ENCODE measurements at places on chromosomes 13 and 19. TPM values are rescaled to one million over a fixed set of nuclear protein-coding genes. Genes with fewer than 3 reads are reported as not detected.

- H3K4me1 ChIP-seq, result no peaks in the 10 kb centered on the region
- no peak overlapping the region for H3K4me3 ChIP-seq
- no peaks in the 10 kb centered on the region for H3K27me3 ChIP-seq
- DNase-seq, result no peak
Observed at GRCh38 chr13:50549221-50549942, 294.1 kb downstream of the DLEU7 start.

- no peak overlapping the region for H3K27ac ChIP-seq
- no peaks in the 10 kb centered on the region for H3K27me3 ChIP-seq
- no peak overlapping the region for H3K4me3 ChIP-seq
- no peaks in the 10 kb centered on the region for H3K36me3 ChIP-seq
- no peak for DNase-seq
Observed at GRCh38 chr13:59677966-59678814, 485.5 kb downstream of the DIAPH3 start.

GRCh38 chr19:57263244-57263741 is 17.0 kb upstream of the ZNF460 start:
- no peak overlapping the region for H3K4me3 ChIP-seq
- no peak overlapping the region for H3K27ac ChIP-seq
- no peaks in the 10 kb centered on the region for H3K4me1 ChIP-seq
- no peak for DNase-seq

GRCh38 chr19:32231691-32232090 is 113.7 kb upstream of the ZNF507 start:
- H3K36me3 ChIP-seq, result no peaks in the 10 kb centered on the region
- H3K27ac ChIP-seq, result no peak overlapping the region
- H3K27me3 ChIP-seq, result no peaks in the 10 kb centered on the region
- no peak for DNase-seq
- H3K4me3 ChIP-seq, result no peak overlapping the region

DNA sequence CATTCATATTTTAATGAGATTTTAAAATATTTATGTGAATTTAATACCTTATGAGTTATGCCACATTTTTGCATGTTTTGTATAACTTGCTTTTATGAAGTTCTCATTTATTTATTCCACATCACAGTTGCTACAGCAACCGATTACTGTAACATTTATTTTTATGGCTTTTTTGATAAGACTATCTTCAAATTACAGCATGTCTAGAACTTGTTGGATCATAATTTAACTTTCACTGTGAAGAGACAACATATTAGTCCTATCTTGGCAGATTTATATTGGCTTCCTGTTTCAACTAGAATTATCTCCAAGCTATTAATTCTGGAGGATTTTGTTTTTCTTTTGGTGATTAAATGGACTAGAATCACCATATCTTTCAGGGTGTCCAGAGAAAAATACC is 793.7 kb upstream of the SLITRK5 start:
- no peaks in the 10 kb centered on the region for H3K27me3 ChIP-seq
- no peak for DNase-seq
- no peaks in the 10 kb centered on the region for H3K36me3 ChIP-seq
- H3K4me1 ChIP-seq, result peaks cover 5% of the 10 kb centered on the region
- no peak overlapping the region for H3K4me3 ChIP-seq

DNA sequence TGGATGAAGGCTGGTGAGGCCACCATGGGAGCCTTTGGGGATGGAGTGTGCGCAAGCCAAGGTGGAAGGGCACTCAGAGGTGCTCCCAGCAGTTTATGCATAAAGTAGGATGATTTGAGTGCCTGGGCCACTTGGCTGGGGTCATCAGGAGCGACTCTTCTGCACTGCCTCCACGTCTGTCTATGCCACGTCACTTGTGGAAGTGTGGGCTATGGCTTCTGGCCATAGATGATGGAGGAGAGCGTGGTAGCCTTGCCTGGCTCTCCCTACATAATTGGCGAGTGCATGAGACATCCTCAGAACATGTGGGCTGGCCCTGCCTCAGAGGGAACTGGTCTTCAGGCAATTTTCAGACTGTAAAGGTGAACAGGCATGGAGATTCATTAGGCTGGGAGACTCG is 182.9 kb downstream of the TEX29 start:
- H3K27ac ChIP-seq, result no peak overlapping the region
- H3K36me3 ChIP-seq, result no peaks in the 10 kb centered on the region
- peaks cover 6% of the 10 kb centered on the region for H3K27me3 ChIP-seq
- H3K4me3 ChIP-seq, result no peak overlapping the region
- DNase-seq, result no peak
- H3K4me1 ChIP-seq, result no peaks in the 10 kb centered on the region

- no peak for DNase-seq
- no peak overlapping the region for H3K27ac ChIP-seq
- H3K4me1 ChIP-seq, result no peaks in the 10 kb centered on the region
Observed at GRCh38 chr13:64866331-64866730, 2363.8 kb downstream of the PCDH9 start.

DNA sequence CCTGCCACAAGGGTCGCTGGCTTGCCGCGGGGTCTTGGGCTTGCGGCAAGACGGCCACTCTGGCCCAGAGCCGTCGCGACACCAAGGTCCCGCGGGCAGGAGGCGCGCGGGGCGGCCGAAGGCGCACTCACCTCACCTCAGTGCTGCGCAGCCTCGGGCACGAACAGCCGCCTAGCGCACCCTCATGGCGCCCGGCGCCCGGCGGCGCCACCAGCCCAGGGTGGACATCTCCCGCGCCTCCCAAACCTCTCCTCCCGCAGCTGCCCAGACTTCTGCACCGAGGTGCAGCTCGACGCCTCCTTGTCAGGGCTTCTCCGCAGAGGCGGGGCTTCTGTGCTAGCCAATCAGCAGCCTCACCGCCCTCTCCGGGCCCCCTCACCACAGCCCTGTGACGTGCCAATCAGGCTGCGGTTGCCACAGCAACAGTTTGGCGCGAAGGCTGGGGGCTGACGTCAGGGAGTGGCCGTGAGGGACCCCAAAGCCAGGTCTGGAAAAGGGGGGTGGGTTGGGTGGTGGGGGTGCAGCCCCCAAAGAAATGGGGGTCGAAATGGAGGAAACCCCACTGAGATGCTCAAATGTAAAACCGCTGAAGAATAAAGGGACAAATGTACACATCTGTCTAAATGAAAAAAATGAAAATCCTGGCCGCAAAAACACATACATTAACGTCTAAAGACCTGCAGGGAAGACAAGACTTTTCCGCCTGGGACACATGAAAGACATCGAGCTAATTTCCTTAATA is at the start of the genes PEG3 and ZIM2:
Gene PEG3, minus strand, starts transcription at position 276 of the 742 bp plus-strand sequence. CDS start 16,071 bp downstream, outside the sequence.
Gene ZIM2, minus strand, starts transcription at position 276 of the 742 bp plus-strand sequence. CDS start 16,449 bp downstream, outside the sequence.
- no peaks in the 10 kb centered on the region for H3K36me3 ChIP-seq
- peak within 1 kb of the TSS; percentile 44 for H3K4me3 ChIP-seq
- peak within 1 kb of the TSS; percentile 71 for H3K27ac ChIP-seq
- DNase-seq, result peak; percentile 48
- H3K4me1 ChIP-seq, result no peaks in the 10 kb centered on the region
- H3K27me3 ChIP-seq, result no peaks in the 10 kb centered on the region

GRCh38 chr19:30217461-30217860 is 154.7 kb upstream of the ZNF536 start:
- DNase-seq, result no peak
- peaks cover 31% of the 10 kb centered on the region for H3K27me3 ChIP-seq
- H3K36me3 ChIP-seq, result no peaks in the 10 kb centered on the region
- H3K4me1 ChIP-seq, result peaks cover under 1% of the 10 kb centered on the region
- no peak overlapping the region for H3K27ac ChIP-seq

GRCh38 chr19:46176116-46176860 is 28.2 kb downstream of the IGFL2 start:
- H3K4me1 ChIP-seq, result no peaks in the 10 kb centered on the region
- DNase-seq, result no peak
- no peak overlapping the region for H3K4me3 ChIP-seq
- H3K27ac ChIP-seq, result no peak overlapping the region

- no peak overlapping the region for H3K27ac ChIP-seq
- DNase-seq, result no peak
- H3K4me3 ChIP-seq, result no peak overlapping the region
- H3K27me3 ChIP-seq, result no peaks in the 10 kb centered on the region
- no peaks in the 10 kb centered on the region for H3K36me3 ChIP-seq
Observed at GRCh38 chr19:5179256-5179655, 161.4 kb downstream of the PTPRS start.

- no peak overlapping the region for H3K27ac ChIP-seq
- no peak overlapping the region for H3K4me3 ChIP-seq
- H3K36me3 ChIP-seq, result no peaks in the 10 kb centered on the region
- no peaks in the 10 kb centered on the region for H3K27me3 ChIP-seq
Observed at GRCh38 chr13:51125495-51126226, 14.6 kb upstream of the C13orf42 start.

- H3K4me3 ChIP-seq, result no peak overlapping the region
- no peaks in the 10 kb centered on the region for H3K27me3 ChIP-seq
- no peak overlapping the region for H3K27ac ChIP-seq
- H3K4me1 ChIP-seq, result no peaks in the 10 kb centered on the region
Observed at GRCh38 chr13:27660511-27660910, 38.8 kb downstream of the POLR1D start.

DNA sequence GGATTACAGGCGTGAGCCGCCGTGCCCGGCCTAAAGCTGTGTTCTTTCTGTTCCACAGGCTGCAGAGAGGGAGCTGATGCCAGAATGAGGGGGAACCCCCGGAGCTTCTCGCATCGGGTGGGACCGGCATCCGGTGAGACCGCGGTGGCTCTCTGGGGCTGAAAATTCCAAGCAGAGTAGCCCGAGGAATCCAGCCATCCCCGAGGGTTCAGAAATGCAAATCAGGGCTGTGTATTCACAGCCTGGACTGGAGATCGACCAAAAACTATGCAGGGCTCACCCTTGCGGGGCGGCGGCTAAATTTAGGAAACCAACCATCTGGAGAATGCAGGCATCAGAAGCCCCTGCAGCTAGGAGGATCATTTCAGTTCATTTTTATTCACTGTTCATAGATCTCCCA is 99.2 kb downstream of the GNG7 start:
- peaks cover 19% of the 10 kb centered on the region for H3K4me1 ChIP-seq
- H3K27ac ChIP-seq, result peak overlapping the region; percentile 80
- H3K36me3 ChIP-seq, result no peaks in the 10 kb centered on the region

DNA sequence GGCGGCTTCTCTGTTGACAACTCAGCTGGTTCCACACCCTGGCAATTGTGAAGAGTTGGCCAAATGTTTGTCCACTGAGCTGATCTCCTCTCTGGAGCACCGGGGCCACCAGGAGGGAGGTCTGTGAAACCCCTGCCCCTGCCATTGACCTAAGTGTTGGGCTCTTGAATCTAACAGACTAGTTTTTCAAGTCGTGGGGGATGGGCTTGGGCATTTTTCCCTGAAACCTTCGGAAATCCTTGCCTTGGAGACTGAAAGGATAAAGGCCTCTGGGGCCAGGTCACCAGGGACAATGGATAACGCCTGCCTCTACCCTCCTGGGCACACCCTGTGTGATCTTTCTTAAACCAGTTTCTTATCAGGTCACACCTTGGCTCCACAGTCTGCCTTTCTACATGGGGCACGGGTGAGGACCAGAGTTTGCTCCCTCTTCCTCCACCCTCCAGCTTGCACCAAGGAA is 881 bp downstream of the GEMIN7 start:
- H3K4me3 ChIP-seq, result peak overlapping the region; percentile 75
- DNase-seq, result peak; percentile 54
- peak overlapping the region; percentile 86 for H3K27ac ChIP-seq
- H3K4me1 ChIP-seq, result peaks cover 44% of the 10 kb centered on the region
- no peaks in the 10 kb centered on the region for H3K36me3 ChIP-seq
- H3K27me3 ChIP-seq, result no peaks in the 10 kb centered on the region

- no peaks in the 10 kb centered on the region for H3K4me1 ChIP-seq
- no peak overlapping the region for H3K4me3 ChIP-seq
- no peaks in the 10 kb centered on the region for H3K36me3 ChIP-seq
- DNase-seq, result no peak
- peaks cover 9% of the 10 kb centered on the region for H3K27me3 ChIP-seq
- H3K27ac ChIP-seq, result no peak overlapping the region
Observed at GRCh38 chr19:4552525-4552819, 7.0 kb downstream of the SEMA6B start.

DNA sequence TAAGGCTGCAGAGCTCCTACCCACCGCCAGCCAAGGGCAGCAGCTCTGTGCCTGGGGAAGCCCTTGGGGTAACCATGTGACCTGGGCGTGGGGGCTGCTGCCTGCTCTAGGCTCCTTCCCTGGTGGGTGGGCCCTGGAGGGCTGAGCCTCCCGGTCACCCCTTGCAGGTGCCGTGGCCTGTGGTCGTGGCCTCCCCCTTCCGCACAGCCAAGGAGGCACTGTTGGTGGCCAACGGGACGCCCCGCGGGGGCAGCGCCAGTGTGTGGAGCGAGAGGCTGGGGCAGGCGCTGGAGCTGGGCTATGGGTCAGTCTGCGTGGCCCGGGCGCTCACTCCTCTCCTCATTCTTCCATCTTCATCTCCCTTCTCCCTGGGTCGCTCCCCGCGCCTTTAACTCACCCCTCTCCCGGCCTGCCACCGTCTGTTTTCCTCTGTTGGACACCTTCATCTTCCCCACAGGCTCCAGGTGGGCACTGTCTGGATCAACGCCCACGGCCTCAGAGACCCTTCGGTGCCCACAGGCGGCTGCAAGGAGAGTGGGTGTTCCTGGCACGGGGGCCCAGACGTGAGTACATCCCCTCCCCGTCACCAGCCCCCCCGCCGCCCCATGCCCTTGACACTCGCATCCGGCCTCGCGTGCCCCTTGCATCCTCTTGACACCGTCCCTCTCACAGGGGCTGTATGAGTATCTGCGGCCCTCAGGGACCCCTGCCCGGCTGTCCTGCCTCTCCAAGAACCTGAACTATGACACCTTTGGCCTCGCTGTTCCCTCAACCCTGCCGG is 9.9 kb upstream of the FLT3LG start:
- no peak for DNase-seq
- H3K36me3 ChIP-seq, result peaks cover 14% of the 10 kb centered on the region
- no peaks in the 10 kb centered on the region for H3K27me3 ChIP-seq
- H3K4me1 ChIP-seq, result peaks cover 6% of the 10 kb centered on the region
- no peak overlapping the region for H3K4me3 ChIP-seq

- no peak for DNase-seq
- H3K27ac ChIP-seq, result no peak overlapping the region
Observed at GRCh38 chr13:50866817-50867636, 23.5 kb upstream of the DLEU7 start.

MARCHF2 gene
- 139 TPM for total RNA-seq

ZNF121 gene
- total RNA-seq, result 14.5 TPM

RNF113B gene
- not detected for total RNA-seq

KANK2 gene
- 339 TPM for total RNA-seq

ADGRE3 gene
- not detected for total RNA-seq

RAB3A gene
- not detected for total RNA-seq

HSH2D gene
- total RNA-seq, result 38.7 TPM

PRKD2 gene
- total RNA-seq, result 40.1 TPM

All from transverse colon (tissue), 4 donors.